Activated T-helper 1 cell treated with Interleukin-2 at 50 U/mL for 16 hours (primary cell): ENCODE measurements at places on chromosomes 11 and 22.

DNA sequence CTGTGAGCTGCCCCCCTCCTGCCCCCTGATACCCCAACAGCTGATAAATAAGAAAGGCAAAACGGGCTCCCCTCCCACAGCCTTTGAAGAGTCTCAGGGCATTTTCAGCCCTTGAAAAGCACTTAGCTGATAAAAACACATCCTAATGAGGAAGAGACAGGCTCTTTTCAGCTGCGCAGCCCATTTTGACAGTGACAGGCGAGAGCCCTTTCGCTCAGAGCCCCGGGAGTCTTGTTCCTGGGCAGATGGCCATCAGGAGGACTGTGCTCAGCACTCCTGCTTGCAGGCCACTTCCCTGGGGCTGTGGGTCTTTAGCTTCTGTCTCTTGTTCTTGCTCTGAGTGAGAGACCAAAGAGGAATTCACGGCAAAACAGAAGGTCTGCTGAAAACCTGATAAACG lies 757.2 kb downstream of the BRD1 start:
- no peak for DNase-seq

DNA sequence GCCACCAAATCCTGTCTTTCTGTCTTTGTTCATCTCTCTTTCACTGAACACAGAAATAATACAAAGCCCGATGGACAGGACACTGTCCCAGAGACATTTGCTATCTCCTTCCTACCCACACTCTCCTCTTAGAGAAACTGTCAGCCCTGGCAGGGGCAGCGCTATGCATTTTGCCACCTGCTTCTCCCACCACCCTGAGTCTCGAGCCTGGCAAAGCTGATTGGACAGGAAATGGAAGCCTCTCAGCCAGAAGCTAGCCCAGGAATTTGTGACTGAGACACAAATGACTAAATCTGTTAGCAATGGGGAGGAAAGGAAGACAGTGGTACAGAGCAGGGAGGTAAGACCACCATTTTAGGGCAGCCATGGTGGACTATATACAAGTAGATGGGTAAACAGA lies 14.9 kb upstream of the GALNT18 start:
- no peak for DNase-seq

GRCh38 chr11:134543241-134543640 lies 131.2 kb upstream of the B3GAT1 start:
- no peak for DNase-seq

DNA sequence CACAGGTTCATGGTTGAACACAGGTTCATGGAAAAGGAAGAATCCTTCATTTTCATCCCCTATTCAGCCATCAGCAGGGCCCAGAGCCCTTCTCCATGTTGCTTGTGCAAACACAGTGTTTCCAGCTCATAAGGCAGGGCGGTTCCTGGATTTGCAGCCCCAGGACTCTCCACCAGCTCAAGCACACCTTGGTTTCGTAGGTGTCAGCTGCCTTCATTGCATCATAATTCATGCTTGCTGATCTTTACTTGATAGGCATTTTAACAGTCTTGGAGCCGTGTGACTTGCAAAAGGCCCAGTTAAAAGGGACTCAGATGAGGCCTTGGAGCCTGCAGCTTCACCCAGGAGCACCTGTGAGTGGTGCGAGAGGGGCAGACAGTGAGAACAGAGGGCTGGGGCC lies 318.1 kb upstream of the B3GAT1 start:
- DNase-seq = no peak

GRCh38 chr11:2342981-2343380 lies 34.1 kb upstream of the CD81 start:
- DNase-seq = no peak

DNA sequence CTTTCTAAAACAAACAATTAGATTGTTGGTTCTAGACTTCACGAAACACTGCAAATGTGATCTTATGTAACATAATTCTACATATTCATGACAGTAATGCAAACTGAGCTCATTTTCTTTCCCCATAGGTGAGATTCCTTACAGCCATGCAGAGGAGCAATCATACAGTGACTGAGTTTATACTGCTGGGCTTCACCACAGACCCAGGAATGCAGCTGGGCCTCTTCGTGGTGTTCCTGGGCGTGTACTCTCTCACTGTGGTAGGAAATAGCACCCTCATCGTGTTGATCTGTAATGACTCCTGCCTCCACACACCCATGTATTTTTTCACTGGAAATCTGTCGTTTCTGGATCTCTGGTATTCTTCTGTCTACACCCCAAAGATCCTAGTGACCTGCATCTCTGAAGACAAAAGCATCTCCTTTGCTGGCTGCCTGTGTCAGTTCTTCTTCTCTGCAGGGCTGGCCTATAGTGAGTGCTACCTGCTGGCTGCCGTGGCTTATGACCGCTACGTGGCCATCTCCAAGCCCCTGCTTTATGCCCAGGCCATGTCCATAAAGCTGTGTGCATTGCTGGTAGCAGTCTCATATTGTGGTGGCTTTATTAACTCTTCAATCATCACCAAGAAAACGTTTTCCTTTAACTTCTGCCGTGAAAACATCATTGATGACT lies 1.5 kb downstream of the OR9G1 start:
- DNase-seq = no peak
